ENCODE measurements at places on chromosomes 2 and 18. TPM values are rescaled to one million over a fixed set of nuclear protein-coding genes. Genes with fewer than 3 reads are reported as not detected.

The GRHL1 gene
- not detected for total RNA-seq

GRCh38 chr2:222319586-222320435, 21.0 kb upstream of the PAX3 start:
- DNase-seq: peak; percentile 48

- no peak for DNase-seq
These were observed 4.7 kb downstream of the NMUR1 start for GRCh38 chr2:231525248-231526163.

DNA sequence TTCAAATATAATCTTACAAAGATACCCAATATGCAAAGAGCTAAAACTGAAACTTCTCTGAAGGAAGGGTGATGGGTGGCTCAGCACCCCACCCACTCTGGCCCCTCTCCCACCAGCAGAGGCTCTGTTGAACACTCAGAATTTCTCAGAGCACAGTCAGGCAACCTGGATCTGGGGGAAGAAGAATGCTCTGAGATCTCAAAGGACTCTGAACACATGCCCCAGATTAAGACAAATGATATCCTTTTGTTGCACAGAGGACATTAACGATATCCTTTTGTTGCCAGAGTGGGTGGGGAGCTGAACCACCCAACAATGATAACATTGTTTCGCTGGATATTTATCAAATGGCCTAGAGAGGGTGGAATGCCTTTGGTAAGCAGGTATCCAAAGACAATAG, 104.8 kb downstream of the LBH start:
- DNase-seq: no peak
